ENCODE measurements at places on chromosomes 11 and 22.

GRCh38 chr11:34147581-34147980 lies 42.2 kb downstream of the NAT10 start:
- H3K4me1 ChIP-seq = no peaks in the 10 kb centered on the region
- no peak overlapping the region for H3K4me3 ChIP-seq
- DNase-seq = no peak
- peaks cover 63% of the 10 kb centered on the region for H3K36me3 ChIP-seq
- H3K27me3 ChIP-seq = no peaks in the 10 kb centered on the region

GRCh38 chr11:2926611-2927051 lies 2.6 kb downstream of the PHLDA2 start:
- no peaks in the 10 kb centered on the region for H3K27me3 ChIP-seq
- no peak overlapping the region for H3K27ac ChIP-seq
- H3K36me3 ChIP-seq = no peaks in the 10 kb centered on the region
- H3K4me3 ChIP-seq = no peak overlapping the region
- peaks cover 22% of the 10 kb centered on the region for H3K4me1 ChIP-seq
- DNase-seq = no peak

DNA sequence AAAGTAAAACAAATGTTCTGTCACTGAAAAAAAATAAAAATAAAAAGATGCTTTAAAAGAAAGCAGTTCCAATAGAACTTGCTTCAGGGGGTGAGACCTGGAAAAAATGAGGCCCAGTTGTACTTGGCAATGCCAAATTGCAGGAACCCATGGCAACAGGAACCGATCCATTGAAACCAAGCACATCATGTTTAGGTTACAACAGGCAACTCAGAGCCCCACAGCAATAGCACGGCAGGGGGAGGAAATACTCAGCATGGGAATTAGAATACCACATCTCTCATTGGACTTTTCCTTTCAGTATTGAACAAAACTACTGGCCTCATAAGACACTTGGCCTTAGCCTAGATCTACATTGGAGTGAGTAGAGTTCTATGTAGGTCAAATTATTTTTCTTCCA lies 84.3 kb downstream of the MSANTD4 start:
- H3K36me3 ChIP-seq = no peaks in the 10 kb centered on the region
- H3K4me1 ChIP-seq = no peaks in the 10 kb centered on the region
- no peak for DNase-seq

DNA sequence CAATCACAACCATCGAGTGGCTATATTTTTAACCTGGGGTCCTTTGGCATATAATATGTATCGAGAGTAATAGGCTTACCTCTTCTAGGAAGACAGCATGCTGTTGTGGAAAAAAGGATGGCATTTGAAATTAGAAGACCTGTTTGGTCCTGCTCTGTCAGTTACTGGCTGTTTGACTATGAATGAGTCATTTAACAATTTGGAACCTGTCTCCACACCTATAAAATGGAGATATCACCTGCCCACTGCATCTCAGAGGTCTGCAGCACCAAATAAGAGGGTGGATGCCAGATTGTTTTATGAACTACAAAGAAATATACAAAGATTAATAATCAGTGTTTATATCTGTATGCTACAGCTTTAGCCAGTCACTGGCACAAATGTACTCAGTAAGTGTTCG lies 60.8 kb downstream of the SLC25A17 start:
- no peak overlapping the region for H3K4me3 ChIP-seq
- H3K27ac ChIP-seq = no peak overlapping the region
- H3K4me1 ChIP-seq = no peaks in the 10 kb centered on the region
- no peaks in the 10 kb centered on the region for H3K27me3 ChIP-seq
- H3K36me3 ChIP-seq = no peaks in the 10 kb centered on the region
- no peak for DNase-seq

DNA sequence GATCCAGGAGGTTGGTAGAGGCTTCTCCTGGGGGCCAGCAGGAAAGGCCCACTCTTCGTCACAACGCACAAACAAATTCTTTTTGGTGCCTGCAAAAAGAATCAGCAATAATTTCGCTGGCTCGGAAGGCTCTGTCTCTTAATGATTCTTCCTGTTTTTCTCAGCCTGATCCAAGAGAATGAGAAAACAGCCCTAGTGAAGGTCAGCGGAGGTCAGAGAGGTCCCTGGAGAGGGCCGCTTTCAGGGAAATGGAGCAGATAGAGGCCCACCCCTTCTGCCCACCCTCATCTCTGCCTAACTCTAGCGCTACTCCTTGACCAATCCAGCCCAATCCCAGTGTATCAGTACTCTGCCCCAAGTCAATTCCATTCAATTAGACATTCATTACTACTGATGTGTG lies 19.2 kb downstream of the LRRC55 start:
- H3K4me1 ChIP-seq = no peaks in the 10 kb centered on the region
- H3K36me3 ChIP-seq = no peaks in the 10 kb centered on the region
- no peaks in the 10 kb centered on the region for H3K27me3 ChIP-seq

DNA sequence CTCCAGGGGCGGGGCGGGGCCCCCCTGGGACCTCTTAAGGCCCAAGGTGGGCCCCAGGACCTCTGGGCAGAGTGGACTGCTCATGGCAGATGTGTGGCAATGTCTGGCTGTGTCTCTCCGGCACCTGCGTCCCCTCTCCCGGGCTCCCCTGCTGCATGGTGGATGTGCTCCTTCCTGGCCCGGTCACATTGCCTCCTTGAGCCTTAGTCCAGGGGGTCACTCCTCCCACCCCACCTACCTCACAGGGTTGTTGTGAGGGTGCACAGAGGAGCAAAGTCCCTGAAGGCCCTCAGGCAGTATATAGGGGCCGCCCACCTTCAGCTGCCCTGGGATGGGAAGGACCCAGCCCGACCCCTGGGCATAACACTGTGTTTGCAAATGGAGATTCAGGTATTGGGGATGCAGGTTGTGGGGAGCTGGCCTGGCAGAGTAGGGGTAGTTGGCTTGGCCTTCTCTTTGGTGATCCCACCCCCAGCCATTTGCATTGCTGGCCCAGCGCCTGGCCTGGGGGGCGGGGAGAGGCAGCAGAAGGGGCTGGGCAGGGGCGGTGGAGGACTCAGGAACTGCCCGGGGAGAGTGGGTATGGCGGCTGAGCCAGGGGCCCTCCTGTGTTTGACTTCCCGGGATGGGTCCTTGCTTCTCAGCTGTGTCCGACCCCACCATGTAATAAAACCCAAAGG lies 11.3 kb downstream of the KCTD17 start:
- H3K4me3 ChIP-seq = no peak overlapping the region
- H3K27me3 ChIP-seq = no peaks in the 10 kb centered on the region
- no peak overlapping the region for H3K27ac ChIP-seq
- H3K36me3 ChIP-seq = peaks cover 17% of the 10 kb centered on the region

DNA sequence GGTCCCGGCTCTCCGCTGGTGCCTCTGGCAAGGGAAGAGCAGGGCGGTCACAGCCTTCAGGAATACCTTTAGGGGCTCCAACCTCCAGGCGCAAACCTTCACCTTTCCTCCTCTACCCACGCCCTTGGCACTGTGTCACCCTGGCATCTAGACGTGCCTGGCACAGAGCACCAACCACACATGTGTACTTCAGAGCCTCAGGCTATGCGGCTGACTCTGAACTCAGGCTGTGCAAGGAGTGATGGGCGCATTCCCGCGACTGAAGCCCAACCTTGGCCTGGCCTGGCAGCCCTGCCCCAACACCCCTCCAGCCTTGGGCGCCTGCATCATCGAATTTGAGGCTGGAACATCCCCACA lies 11.4 kb downstream of the SCARF2 start:
- peaks cover 36% of the 10 kb centered on the region for H3K36me3 ChIP-seq
- H3K27me3 ChIP-seq = no peaks in the 10 kb centered on the region
- no peak for DNase-seq
- H3K27ac ChIP-seq = no peak overlapping the region

DNA sequence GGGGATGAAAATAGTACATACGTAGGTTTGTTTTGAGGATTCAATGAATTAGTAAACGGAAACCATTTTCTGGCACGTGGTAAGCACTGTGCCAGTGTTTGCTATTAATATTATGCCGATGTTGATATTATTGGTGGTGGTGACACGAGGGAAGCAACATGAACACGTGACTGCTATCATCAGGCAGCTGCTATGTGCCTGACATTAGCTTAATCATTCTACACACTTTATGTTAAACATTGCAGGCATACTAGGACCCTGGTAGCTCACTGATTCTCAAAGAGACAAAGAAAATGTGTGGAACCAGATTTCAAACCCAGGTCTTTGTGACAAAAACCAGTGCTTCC lies 656 bp downstream of the SRRD start:
- peaks cover 7% of the 10 kb centered on the region for H3K36me3 ChIP-seq
- H3K27me3 ChIP-seq = no peaks in the 10 kb centered on the region
- peaks cover 56% of the 10 kb centered on the region for H3K4me1 ChIP-seq
- peak overlapping the region; percentile 77 for H3K4me3 ChIP-seq

DNA sequence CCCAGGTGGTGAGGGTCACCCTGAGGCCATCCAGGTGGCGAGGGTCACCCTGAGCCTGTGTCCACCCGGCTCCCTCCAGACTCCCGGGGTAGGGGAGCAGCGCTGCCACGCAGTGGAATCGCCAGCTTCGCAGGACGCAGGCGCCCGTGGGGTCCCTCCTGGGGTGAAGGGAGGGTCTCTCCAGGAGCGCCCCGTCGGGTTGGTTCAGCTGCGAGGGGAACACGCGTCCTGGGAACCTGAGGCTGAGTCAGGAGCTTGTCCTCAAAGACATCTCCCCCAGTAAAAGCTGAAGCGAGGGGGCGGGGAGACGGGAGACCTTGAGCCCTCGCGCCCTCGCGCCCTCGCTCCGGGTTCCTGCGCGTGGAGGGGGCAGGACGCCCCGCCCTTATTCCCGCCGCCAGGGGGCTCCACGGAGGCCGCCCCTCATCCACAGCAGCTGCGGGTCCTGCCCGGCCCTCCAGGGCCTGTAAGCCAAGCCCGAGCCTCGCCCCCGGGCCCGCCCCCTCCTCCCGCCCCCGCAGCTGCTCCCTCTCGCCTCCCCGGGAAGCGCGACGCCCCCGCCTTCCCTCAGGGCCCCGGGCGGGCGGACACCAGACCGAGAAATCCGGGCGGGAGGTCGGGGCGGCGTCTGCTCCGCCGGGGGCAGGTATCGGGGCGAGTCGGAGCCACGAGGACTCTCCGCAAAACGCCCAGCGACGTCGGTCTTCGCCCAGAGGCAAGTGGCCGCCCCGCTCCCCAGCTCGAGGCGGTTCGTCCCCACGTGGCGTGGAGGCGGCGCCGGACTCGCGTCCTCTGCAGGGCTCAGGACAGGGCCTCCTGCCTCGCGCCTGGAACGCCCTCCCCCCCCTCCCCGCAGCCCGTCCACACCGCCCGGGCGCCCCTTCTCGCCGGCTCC lies 22.8 kb downstream of the PIM3 start:
- no peak overlapping the region for H3K27ac ChIP-seq
- H3K4me3 ChIP-seq = peak overlapping the region; percentile 47
- DNase-seq = no peak

- H3K27ac ChIP-seq = no peak overlapping the region
- H3K4me1 ChIP-seq = no peaks in the 10 kb centered on the region
- H3K36me3 ChIP-seq = no peaks in the 10 kb centered on the region
- no peak overlapping the region for H3K4me3 ChIP-seq
- H3K27me3 ChIP-seq = no peaks in the 10 kb centered on the region
Observed at GRCh38 chr11:111586388-111586831, 15.8 kb upstream of the SIK2 start.

- no peak overlapping the region for H3K27ac ChIP-seq
- H3K4me1 ChIP-seq = no peaks in the 10 kb centered on the region
- H3K36me3 ChIP-seq = peaks cover 7% of the 10 kb centered on the region
- no peak for DNase-seq
Observed at GRCh38 chr11:123093739-123094138, 31.8 kb upstream of the HSPA8 start.

- H3K36me3 ChIP-seq = peaks cover 54% of the 10 kb centered on the region
- no peak overlapping the region for H3K27ac ChIP-seq
- H3K27me3 ChIP-seq = no peaks in the 10 kb centered on the region
- H3K4me1 ChIP-seq = no peaks in the 10 kb centered on the region
- no peak overlapping the region for H3K4me3 ChIP-seq
- no peak for DNase-seq
Observed at GRCh38 chr11:62148271-62148980, 24.6 kb downstream of the INCENP start.

DNA sequence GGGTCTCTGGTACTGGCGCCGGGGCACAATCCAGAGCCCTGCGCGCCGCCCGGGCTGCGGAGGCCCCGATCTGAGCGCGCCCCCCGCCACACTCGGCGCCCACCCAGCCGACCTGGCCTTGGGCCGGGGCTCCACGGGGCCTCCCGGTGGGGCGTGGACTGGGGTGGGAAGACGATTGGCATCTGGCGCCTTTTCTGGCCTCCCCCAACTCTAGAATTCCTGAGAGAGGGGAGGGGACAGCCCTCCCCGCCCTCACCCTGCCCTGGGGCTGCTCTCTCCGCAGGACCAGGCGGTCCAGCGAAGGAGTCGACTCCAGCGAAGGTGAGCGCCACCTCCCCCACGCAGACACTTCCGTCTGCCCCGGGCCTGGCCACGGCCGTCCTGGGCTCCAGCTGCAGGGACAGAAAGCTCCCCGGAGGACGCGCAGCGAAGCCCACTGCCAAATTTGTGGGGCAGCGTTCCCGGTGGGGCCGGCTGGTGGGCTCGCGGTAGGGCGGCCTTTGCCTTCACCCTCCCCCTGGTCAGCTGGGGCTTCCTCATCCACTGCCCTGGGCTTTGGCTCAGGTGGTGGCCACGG lies 593 bp downstream of the SSH3 start:
- peak overlapping the region; percentile 76 for H3K27ac ChIP-seq
- peaks cover 11% of the 10 kb centered on the region for H3K4me1 ChIP-seq
- no peaks in the 10 kb centered on the region for H3K27me3 ChIP-seq

- H3K36me3 ChIP-seq = no peaks in the 10 kb centered on the region
- H3K27ac ChIP-seq = no peak overlapping the region
- no peak overlapping the region for H3K4me3 ChIP-seq
- H3K4me1 ChIP-seq = no peaks in the 10 kb centered on the region
- H3K27me3 ChIP-seq = no peaks in the 10 kb centered on the region
- no peak for DNase-seq
Observed at GRCh38 chr11:115720602-115721245, 216.5 kb upstream of the CADM1 start.

DNA sequence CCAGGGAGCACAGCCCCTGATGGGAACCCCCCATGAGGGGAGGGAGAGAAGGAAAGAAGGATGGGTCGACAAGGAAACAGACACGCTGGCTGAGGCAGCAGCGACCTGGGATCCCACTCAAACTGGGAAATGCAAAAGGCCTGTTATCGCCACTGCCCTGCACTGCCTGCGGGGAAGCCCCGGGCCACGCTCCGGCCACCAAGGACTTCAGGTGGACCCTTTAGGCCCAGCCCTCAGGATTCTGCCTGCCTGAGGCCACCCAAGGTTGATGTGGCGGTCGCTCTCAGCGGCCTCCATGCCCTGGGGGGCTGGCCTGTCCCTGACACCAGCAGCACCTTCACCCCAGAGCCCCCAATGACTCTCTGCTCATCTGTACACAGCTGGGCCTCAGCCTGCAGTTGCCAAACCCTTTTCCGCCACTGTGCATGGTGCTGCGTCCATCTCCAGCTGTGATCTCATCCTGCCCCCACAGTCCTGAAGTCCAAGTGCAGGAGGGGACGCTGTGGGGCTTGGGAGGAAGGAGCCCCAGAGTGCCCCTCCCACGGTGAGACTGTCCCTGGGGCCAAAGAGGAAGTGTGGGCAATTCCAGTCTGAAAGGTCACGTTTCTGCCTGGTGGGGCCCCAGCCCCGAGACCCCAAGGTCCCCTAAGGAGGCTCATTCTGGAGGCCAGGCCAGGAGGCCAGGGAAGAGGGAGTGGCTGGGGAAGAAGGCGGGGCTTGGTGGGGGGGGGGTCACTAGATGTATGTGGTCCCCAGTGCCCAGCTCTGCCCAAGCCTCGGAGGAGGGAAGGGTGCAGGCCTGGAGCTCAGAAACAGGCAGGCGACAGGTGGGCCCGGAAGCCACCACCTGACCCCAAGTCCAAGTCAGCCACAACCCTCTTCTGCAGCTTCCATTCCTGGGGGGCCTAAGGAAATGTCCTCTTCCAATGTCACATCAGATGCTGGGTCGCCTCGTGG lies 31.6 kb downstream of the OSBPL5 start:
- H3K4me1 ChIP-seq = peaks cover 40% of the 10 kb centered on the region
- no peaks in the 10 kb centered on the region for H3K27me3 ChIP-seq
- peaks cover 6% of the 10 kb centered on the region for H3K36me3 ChIP-seq
- H3K4me3 ChIP-seq = no peak overlapping the region
- H3K27ac ChIP-seq = no peak overlapping the region

Measured in thoracic aorta (tissue), 2 donors.